Central memory CD4-positive, alpha-beta T cell (primary cell): ENCODE measurements at places on chromosomes 4 and X.

DNA sequence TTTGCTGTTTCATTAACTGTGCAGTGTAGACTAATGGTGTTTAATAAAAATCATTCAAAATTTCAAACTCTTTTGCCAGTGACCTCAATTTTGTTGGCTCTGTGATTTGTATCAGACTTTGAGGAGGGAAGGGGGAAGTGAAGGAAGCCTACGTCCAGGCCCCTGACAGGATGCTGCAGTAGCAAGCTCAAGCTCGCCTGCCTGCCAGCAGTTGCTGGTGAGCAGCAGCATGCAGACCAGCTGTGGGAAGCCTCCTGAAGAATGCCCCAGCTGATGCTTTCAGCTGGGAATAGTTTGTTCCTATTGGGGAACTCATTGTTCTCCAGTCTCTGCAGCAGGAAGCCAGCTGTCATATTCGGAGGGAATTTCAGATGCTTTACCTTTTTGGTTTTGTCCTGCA is 495.2 kb downstream of the AFF2 start:
- DNase-seq = no peak

GRCh38 chr4:171590716-171591115 is 222.5 kb upstream of the GALNTL6 start:
- DNase-seq = no peak

DNA sequence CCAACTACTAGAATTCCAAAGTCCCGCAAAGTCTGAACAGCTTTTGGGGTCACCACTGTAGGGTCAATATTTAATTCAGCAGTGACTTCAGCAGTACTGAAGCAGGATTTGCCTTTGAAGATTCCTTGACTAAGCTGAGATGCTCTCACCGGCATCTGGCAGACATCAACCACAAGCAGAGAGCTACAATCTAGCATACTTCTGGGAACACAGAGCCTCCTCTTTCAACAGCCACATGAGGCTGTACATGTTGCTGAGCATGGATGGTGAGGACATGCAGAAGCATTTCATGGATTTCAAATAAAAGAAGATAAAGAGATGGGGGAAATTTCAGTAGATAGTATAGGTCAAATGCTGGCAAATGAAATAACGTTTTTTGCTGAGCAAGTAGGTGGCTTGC is 6.6 kb upstream of the ASB11 start:
- DNase-seq = no peak

GRCh38 chrX:43718956-43719355 is 62.9 kb downstream of the MAOA start:
- DNase-seq = no peak

- peak; percentile 43 for DNase-seq
These were observed 1.9 kb downstream of the UBE2D3 start for GRCh38 chr4:102825261-102826091.

- DNase-seq = no peak
These were observed at the start of gene LDB2 for GRCh38 chr4:16897991-16898827. TSS of gene LDB2 (minus strand) at chr4:16898645.

DNA sequence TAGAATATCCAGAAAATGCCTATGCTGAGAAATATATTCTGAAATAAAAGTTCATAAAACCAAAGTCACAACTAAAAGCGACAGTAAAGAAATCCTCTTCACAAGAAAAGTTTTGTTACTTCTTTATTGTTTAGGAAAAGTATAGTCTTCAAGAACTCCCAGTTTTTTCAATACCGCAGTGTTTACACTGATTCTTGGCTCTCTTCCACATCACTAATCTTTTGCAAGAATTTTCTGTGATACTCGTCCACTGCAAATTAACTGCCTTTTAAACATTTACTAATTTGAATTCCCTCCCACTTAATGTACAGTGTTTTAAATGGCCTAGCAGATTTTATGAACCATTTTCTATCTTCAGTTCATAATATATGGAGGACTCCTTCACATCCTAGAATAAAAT is 65.1 kb downstream of the HPGDS start:
- DNase-seq = no peak

- no peak for DNase-seq
These were observed 141.1 kb downstream of the BANK1 start for GRCh38 chr4:101931619-101932018.

GRCh38 chrX:154797006-154797405 is 8.3 kb downstream of the MPP1 start:
- no peak for DNase-seq

DNA sequence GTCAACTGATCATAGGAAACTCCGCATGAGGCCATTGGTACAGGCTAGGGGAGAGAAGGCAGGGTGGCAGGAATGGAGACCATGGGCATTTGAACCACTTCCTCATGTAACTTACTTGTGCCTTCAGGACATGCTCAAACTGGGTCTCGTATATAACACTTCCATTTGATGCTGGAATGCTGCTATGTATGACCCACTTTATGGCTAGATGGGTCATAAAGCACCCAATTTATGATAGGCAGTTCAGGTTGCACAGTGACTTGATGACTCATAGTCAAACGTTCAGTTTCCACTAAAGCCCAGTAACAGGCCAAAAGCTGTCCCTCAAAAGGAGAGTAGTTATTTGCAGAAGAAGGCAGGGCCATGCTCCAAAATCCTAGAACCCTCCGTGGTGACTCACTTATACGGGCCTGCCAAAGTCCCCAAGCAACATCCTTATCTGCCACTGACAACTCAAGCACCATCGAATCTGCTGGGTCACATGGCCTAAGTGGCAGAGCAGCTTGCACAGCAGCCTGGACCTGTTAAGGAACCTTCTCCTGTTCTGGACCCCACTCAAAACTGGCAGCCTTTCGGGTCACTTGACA is 236.4 kb downstream of the ZC4H2 start:
- no peak for DNase-seq

- DNase-seq = no peak
These were observed 245.0 kb upstream of the GPC4 start for GRCh38 chrX:133660281-133660680.

DNA sequence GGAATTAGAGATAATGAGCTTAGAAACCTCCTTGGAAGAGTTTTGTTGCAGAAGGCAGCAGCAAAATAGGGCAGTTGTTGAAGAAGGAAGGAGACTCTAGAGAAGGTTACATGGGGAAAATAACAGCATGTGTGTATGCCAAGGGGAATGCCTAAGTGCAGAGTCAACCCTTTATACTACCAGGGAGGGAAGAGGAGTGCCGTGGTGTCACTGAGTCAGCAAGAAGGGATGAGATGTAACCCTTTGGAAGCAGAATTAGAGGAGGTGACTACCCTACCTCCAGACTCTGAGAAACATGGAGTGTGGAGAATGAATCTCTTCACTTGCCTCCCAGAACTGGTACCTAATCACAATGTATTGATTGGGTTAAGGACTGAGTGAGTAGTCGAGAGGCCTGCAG is 6.7 kb upstream of the GABRE start:
- DNase-seq = no peak

- no peak for DNase-seq
These were observed 449.5 kb upstream of the HS3ST1 start for GRCh38 chr4:11878241-11878640.

- DNase-seq = no peak
These were observed 87.7 kb downstream of the RFC1 start for GRCh38 chr4:39278476-39278875.

GRCh38 chr4:81606166-81606565 is 134.5 kb upstream of the RASGEF1B start:
- no peak for DNase-seq

- DNase-seq = no peak
These were observed 51.8 kb upstream of the TRAM1L1 start for GRCh38 chr4:117137145-117137544.

DNA sequence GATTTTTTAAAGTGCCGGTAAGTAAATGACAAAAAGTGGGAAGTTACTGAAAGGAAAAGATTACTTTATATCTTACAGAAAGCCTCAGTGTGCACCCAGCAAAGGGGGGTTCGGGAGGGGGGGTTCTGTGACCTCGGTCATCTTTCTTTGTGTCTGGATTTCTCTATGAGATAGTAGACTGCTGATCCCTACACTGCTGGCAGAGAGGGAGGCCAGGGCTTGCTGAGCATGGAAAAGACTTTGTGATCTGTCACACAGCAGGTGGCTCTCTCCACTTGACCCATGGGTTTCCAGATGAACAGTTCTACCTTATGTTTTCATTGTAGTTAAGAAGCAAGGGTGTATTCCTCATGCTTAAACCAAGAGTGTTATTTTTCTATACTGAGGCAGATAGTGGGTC is 475.6 kb downstream of the PCDH10 start:
- DNase-seq = no peak

- no peak for DNase-seq
These were observed 255.3 kb downstream of the NAF1 start for GRCh38 chr4:162911349-162911748.

DNA sequence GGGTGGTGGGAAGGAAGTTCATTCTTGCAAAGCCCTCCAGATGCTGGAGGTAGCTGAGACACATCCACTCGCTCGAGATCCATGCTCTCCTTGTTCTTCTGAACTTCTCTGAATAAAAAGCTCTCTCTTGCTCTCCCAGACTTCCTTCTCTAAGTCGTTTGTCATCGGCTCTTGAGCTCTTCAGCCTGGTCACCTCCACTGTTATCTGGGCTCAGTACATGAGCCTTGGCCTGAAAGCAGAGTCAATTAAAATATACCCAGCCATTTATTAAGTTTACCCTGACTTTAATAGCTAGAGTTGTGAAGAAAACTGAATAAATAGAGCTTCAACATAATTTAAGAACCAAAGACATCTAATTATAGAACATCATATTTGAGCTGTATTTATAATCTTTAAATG is 99.0 kb downstream of the CPE start:
- no peak for DNase-seq

DNA sequence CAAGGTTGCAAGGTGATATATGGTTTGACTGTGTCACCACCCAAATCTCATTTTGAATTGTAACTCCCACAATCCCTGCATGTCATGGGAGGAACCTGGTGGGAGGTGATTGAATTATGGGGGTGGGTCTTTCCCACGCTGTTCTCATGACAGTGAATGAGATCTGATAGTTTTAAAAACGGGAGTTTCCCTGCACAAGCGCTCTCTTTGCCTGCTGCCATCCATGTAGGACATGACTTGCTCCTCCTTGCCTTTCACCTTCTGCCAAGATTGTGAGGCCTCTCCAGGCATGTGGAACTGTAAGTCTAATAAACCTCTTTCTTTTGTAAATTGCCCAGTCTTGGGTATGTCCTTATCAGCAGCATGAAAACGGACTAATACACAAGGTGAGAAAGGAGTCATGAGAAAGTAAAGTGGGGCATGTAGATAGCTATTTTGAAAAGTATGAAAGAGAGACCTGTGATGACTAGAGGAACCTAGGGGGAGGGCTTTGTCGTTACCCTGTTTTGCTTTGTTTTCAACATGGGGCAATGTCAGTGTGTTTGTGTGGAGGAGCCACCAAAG is 6.3 kb downstream of the ZBTB49 start:
- no peak for DNase-seq

DNA sequence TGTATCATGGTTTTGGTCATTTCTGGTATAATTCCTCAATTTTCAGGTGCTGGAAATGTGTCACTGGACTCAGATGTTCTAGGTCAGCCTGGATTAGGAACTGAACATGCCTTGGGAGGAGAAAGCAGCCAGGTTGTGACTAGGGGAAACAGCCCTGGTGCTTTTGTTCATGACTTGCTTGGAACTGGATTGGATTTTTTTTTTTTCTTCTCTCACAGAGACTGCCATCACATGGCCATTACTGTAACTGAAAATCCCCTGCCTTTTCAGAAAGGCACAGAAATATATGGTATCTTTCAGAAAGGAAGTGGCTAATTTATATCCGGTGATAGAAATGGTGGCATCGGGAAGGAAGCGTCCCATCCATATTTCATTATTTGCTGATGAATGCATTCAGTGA is 34.6 kb downstream of the SEPTIN11 start:
- DNase-seq = peak; percentile 50

GRCh38 chr4:70313736-70314135 is 21.0 kb upstream of the CABS1 start:
- DNase-seq = no peak

- no peak for DNase-seq
These were observed 5.1 kb downstream of the STARD8 start for GRCh38 chrX:68652326-68653170.

GRCh38 chrX:40325161-40325560 is 227.4 kb upstream of the BCOR start:
- DNase-seq = no peak

- no peak for DNase-seq
These were observed 56.5 kb downstream of the ANTXR2 start for GRCh38 chr4:80016506-80016905.

DNA sequence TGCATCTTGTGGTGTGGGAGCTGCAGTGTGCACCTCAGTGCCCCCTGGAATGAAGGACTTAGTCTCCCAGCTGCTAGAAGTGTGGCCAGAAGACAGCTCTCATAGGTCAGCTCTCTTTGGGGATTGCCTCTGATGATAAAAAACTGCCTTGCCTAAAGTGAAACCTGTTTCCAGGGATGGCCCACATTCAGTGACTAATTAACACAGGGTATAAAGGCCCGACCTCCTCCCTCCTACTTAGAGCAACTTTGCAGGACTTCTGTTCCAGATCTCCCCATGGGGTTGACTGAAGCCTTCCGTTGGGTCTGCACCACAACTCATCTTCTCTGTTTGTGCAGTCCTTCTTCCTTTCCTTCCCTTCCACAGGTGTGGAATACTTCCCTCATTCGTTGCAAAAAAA is 53.2 kb downstream of the SPINK2 start:
- no peak for DNase-seq

DNA sequence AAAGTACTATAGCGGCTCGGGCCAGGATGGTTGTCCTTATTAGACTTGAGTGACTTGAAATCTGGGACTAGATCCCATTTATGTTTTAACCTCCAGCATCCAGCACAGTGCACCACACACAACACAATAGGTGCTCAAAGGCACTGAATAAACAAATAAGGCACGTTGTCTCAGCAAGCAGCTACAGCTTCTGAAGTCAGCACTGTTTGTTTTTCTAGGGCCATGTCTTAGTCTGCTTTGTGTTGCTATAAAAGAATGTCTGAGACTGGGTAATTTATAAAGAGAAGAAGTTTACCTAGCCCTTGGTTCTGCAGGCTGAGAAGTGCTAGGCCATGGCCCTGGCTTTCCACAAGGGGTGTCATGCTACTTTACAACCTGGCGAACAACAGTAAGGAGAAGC is 102.1 kb upstream of the LNX1 start:
- DNase-seq = no peak

DNA sequence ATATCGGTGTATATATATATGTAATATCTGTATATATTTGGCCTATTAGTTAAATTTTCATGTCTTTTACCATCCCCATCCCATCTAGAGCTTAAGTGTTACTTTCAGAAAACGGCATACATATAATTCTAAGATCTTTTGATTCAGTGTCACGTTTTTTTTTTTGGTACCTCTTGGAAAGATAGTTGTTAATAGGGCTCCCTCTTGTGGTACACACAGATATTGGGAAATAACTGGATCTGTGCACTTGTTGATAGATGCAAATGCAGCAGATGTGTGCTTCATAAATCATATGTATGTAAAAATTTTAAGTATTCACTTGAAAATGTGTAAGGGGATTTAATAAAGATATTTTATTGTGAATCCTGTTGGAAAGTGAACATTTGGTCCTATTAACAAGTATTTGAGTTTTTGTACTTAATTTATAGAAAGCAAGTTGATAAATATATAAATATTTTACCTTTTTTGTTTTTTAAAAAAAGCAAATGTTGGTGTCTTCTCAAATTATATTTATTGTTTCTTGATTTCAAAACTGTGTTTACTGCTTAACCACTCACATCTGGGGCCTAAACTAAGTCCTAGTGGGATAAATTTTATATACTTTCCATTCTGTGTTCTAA is 74.7 kb downstream of the PAQR3 start:
- DNase-seq = peak; percentile 58

- no peak for DNase-seq
These were observed 1.2 kb upstream of the NMU start for GRCh38 chr4:55637272-55637820.
